ENCODE measurements at places on chromosomes 16 and 17.

- DNase-seq = peak; percentile 17
- no peaks in the 10 kb centered on the region for H3K27me3 ChIP-seq
- peaks cover 19% of the 10 kb centered on the region for H3K36me3 ChIP-seq
- peak overlapping the region; percentile 93 for H3K27ac ChIP-seq
- peaks cover 43% of the 10 kb centered on the region for H3K4me1 ChIP-seq
Measured at GRCh38 chr16:31072540-31073141, 1.4 kb downstream of the ZNF668 start.

GRCh38 chr17:32285746-32286517, 20.3 kb downstream of the RHBDL3 start:
- H3K4me3 ChIP-seq = no peak overlapping the region
- no peaks in the 10 kb centered on the region for H3K4me1 ChIP-seq
- peaks cover 13% of the 10 kb centered on the region for H3K27me3 ChIP-seq
- H3K36me3 ChIP-seq = no peaks in the 10 kb centered on the region
- no peak overlapping the region for H3K27ac ChIP-seq
- no peak for DNase-seq

- H3K36me3 ChIP-seq = peaks cover 7% of the 10 kb centered on the region
- H3K27ac ChIP-seq = no peak overlapping the region
- peaks cover under 1% of the 10 kb centered on the region for H3K4me1 ChIP-seq
- DNase-seq = no peak
- H3K4me3 ChIP-seq = no peak overlapping the region
- H3K27me3 ChIP-seq = no peaks in the 10 kb centered on the region
Measured at GRCh38 chr17:31527606-31528005, 136.1 kb downstream of the RAB11FIP4 start.

GRCh38 chr16:55527885-55528284, 19.0 kb downstream of the LPCAT2 start:
- H3K27me3 ChIP-seq = peaks cover 4% of the 10 kb centered on the region
- H3K27ac ChIP-seq = no peak overlapping the region
- H3K4me1 ChIP-seq = no peaks in the 10 kb centered on the region
- H3K4me3 ChIP-seq = no peak overlapping the region
- DNase-seq = no peak

GRCh38 chr17:312476-313148, 40.0 kb downstream of the RPH3AL start:
- no peaks in the 10 kb centered on the region for H3K27me3 ChIP-seq

DNA sequence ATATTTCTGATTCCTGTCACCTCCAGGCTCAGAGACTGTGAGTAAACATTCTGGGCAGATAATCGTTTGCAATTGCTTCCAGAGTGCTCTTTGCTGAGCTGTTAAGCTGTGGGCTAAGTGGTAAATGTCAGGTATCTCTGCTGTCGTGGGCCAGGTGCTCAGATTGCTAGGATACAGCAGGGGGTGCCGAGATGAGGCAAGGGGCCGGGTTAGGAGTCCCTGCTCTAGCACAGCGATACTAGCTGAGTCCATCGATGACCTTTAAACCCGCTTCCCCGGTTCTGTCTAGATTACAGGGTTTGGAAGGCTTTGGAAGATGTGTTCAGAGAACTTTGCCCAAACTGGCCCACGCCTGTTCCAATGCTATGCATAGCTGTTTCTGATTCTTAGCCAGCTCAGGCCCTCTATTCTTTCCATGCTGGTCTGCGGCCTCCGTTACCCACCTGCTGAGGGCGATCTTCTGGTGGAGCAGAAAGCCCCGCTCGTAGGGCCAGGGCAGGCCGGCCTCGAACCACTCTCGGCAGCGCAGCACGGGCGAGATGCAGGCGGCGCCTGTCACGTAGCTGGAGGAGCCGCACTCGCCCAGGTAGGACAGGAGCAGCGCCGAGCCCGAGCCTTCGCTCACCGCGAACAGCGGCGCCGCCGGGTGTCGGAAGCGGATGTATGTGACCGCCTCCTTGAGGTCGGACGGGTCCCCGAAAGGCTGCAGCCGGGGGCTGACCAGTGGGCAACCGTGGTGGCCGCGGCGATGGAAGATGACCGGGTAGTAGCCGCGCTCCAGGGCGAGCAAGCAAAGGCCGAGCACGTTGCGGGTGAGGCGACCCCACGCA, 979 bp downstream of the ABHD15 start:
- peak; percentile 62 for DNase-seq
- peak overlapping the region; percentile 93 for H3K4me3 ChIP-seq
- H3K27ac ChIP-seq = peak overlapping the region; percentile 89

GRCh38 chr16:1494711-1495110, 1.6 kb downstream of the TELO2 start:
- no peak for DNase-seq
- H3K36me3 ChIP-seq = peaks cover 11% of the 10 kb centered on the region
- no peak overlapping the region for H3K27ac ChIP-seq
- peaks cover 8% of the 10 kb centered on the region for H3K4me1 ChIP-seq

DNA sequence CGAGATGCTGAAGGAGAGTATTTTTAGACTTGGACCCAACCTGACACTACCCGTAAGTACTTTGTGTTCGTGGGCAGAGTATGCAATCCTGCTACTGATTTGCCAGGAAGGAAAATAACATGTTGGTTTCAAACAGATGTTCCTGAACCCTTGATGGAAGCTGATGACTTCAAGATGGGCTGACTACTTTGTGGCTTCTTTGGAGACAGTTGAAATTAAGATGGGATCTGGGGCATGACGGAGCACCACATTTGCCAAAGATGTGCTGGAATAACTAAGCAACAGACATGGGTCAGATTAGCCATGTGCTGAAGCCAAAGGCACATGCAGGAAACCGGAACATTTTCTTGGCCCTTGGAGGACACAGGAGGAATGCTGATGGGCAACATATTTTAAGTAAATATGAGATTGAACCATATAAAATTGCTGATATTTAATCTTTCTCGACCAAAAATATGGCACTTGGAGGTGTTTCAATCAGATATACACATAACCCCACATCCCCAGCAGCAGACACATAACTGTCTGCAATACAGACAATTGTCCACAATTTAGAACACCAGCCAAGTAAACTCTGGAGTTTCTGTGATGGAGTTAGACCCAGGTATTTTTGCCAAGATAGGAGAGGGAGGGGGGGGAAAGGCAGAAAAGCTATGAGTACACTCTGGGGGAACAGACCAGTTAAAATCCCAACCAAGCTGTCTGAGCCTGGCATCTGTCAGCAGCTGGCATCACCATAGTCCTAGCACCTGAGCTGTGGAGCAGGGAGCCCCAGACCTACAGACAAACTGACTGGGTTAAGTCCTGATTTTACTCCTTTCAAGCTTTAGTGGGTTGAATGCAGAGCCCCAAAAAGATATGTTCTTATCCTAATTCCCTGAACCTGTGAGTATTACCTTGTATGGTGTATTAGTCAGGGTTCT, 329.4 kb upstream of the CDH5 start:
- DNase-seq = no peak
- H3K4me3 ChIP-seq = no peak overlapping the region
- no peaks in the 10 kb centered on the region for H3K4me1 ChIP-seq
- peaks cover 2% of the 10 kb centered on the region for H3K27me3 ChIP-seq

DNA sequence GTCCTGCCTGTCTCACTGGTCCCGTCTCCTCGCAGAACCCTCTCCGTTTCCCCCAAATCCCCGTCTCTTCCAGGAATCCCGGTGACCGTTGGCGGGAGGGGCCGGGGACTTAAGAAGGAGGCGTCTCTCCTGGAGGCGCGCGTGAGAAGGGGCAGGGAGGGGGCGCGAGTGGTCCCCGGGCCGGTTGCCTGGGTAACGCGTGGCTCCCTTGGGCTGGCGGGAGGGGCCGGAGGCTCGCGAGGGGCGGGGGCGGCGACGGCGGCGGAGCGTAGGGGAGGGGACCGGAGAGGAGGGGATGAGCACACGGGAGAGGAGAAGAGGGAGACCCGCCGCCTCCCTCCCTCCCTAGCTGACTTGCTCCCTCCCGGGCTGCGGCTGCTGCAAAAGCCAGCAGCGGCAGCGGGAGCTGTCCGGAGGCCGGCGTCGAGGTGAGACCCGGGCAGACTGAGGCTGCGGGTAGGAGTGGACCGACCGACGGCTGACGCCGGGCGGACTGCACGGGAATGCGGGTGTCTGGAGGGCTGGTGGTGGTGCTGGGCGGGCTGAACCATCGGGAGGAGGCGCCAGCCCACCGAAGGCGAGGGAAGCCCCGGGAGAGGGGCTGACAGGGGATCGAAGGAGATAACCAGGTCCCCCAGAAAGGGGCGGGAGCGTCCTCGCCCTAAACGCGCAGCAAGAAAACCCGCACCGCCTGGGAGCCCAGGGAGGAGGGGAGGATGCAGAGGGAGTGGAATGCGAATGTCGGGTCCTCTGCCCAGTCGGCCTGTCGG, at the start of gene PRRT2:
Gene PRRT2, plus strand, starts transcription at position 298 of the 770 bp plus-strand sequence. CDS start 862 bp downstream, outside the sequence.
- H3K27ac ChIP-seq = peak within 1 kb of the TSS; percentile 83
- DNase-seq = no peak
- H3K27me3 ChIP-seq = no peaks in the 10 kb centered on the region
- H3K4me1 ChIP-seq = peaks cover 46% of the 10 kb centered on the region
- peak within 1 kb of the TSS; percentile 81 for H3K4me3 ChIP-seq
- peaks cover 29% of the 10 kb centered on the region for H3K36me3 ChIP-seq

Data from activated T-helper 1 cell treated with anti-CD3 and anti-CD28 coated beads, Interleukin-12 subunit alpha, Interleukin-12 subunit beta, Interleukin-2, Interleukin-4 antibody, amounts not matched to agents 30 ng/mL and 10 ng/mL and 1 ng/mL, durations not matched to agents 14 hours and 24 hours and 36 hours (primary cell).